ENCODE measurements at places on chromosomes 3 and 15.
A peak's percentile ranks its signal among the peaks of the same experiment; 100 is the strongest.

DNA sequence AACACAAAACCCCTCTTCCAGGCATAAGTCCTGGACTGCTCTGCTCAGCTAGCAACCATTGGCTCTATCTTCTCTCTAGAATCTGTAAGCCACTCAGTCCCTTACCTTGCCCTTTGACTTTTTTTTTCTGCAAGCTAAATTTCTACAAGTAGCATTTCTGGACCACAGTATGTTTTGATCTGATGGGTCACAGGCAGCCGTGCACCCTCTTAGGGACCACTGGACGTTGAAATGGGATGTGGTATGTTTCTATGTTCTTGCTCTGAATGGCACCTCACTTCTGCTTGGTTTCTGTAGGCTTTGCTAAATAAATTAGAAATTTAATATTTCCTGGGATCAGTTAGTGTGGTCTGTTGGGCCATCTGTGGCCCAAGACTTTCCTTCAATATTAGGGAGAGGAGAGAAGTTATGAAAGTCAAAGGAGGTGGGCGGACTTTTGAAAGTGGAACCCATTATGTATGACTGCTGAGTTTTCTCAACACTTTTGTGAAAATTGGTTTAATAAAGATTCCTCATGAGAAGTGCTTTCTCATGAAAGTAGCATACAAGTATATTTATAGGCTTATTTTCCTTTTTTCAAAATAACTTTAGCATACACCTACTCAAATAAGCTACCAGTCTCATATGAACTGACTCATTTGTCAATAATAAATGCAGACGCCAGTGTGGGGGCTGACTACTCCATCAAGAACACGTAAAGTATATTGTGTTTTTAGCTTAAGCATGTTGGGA, 18.4 kb upstream of the TIPARP start:
- ATAC-seq = no peak

GRCh38 chr15:92001307-92001706, 147.8 kb downstream of the SLCO3A1 start:
- no peak for ATAC-seq

- peak; percentile 48 for ATAC-seq
Measured at GRCh38 chr3:125684199-125684598, 88.9 kb upstream of the OSBPL11 start.

GRCh38 chr3:13827256-13827655, 52.6 kb downstream of the WNT7A start:
- ATAC-seq = no peak

GRCh38 chr15:35444557-35445204, 101.3 kb downstream of the DPH6 start:
- ATAC-seq = peak; percentile 57

GRCh38 chr3:181930105-181930504, 218.4 kb downstream of the SOX2 start:
- ATAC-seq = no peak

DNA sequence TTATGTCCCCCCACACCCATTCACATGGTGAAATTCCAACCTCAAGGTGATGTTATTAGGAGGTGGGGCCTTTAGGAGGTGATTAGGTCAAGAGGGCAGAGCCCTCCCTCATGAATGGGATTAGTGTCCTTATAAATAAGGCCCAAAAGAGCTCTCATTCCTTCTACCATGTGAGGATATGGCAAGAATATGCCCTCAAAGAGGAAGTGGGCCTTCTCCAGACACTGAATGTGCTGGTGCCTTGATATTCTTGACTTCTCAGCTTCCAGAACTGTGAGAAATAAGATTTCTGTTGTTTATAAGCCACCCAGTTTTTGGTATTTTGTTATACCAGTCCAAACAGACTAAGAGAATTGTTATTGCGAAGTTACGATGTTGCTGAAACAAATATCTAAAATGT, 94.4 kb downstream of the ANKRD28 start:
- no peak for ATAC-seq

GRCh38 chr3:164890061-164890460, 188.2 kb downstream of the SI start:
- no peak for ATAC-seq

DNA sequence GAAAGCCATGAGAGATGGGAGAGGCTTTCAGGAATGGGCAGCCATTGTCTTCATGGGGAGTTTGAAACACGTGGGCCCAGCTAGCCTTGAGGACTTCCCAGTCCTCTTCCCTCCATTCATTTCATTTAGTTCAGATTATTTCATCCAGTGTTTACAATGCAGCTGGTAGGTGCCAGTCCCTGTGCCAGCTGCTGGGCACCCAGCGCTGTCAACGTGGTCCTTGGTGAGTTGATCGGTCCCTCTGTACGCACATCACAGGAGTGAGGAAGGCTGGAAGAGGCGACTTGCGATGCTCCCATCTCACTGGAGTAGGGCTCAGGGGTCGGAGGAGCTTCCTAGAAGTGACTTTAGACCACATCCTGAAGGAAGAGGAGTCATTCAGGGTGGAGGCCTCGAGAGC, 206.4 kb upstream of the BHLHE40 start:
- ATAC-seq = no peak

- ATAC-seq = no peak
Measured at GRCh38 chr3:129112308-129113052, 9.1 kb downstream of the RAB43 start.

DNA sequence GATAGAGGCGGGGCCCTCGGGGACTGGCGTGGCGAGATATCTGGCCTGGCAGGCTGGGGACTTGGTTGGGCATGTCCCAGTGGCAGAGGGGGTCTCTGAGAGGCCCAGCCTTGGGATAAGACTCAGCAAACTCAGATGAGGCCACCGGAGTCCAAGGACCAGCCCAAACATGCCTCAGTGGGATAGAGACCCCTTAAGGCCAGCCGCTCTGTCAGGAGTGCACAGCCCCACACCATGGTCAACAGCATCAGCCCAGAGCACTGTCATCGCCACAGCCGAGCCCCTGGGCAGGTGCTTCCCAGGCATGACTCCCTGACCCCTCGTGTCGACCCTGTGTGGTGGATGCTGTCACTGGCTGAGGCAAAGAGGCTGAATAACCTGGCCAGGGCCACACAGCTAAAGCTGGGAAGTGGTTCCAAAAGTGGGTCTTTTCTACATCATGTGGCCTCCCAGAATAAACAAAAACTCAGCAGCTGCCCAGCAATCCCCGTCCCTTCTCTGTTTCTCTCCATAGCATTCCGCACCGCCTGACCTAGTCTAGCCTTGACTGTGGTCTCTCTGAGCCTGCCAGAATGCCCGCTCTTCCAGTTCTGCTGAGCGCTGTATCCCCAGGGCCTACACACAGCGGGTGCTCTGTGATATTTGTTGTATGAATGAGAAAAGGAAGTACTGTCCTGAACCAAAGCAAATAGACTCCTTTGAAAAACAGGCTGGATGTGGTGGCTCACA, 15.1 kb downstream of the CTSH start:
- no peak for ATAC-seq

GRCh38 chr3:61861410-61861809, 300.0 kb downstream of the PTPRG start:
- no peak for ATAC-seq

Measured in SK-N-SH treated with all-trans-retinoic acid at 6 μM for 48 hours (cell line).